ENCODE measurements at places on chromosomes 5 and 9. TPM values are rescaled to one million over a fixed set of nuclear protein-coding genes. Genes with fewer than 3 reads are reported as not detected.

FBP2 gene
- total RNA-seq = not detected

SPATA9 gene
- total RNA-seq = 0.70 TPM

SPATA31A3 gene
- total RNA-seq = not detected

INSL4 gene
- not detected for total RNA-seq

CA9 gene
- total RNA-seq = 1.8 TPM

ANGPTL2 gene
- total RNA-seq = 17.1 TPM

TAF1L gene
- total RNA-seq = not detected

PCDHGB4 gene
- 10.4 TPM for total RNA-seq

TTC1 gene
- total RNA-seq = 43.8 TPM

FAM81B gene
- not detected for total RNA-seq

KLHL9 gene
- 32.0 TPM for total RNA-seq

TRPM3 gene
- 2.5 TPM for total RNA-seq

GRCh38 chr9:128192601-128193371, 1.4 kb upstream of the CIZ1 start:
- DNase-seq = no peak

- DNase-seq = no peak
Measured at GRCh38 chr9:21385131-21385670, at the start of gene IFNA2. Gene IFNA2, minus strand, starts transcription at chr9:21385398. Its CDS starts 69 bp downstream, at chr9:21385329.

DNA sequence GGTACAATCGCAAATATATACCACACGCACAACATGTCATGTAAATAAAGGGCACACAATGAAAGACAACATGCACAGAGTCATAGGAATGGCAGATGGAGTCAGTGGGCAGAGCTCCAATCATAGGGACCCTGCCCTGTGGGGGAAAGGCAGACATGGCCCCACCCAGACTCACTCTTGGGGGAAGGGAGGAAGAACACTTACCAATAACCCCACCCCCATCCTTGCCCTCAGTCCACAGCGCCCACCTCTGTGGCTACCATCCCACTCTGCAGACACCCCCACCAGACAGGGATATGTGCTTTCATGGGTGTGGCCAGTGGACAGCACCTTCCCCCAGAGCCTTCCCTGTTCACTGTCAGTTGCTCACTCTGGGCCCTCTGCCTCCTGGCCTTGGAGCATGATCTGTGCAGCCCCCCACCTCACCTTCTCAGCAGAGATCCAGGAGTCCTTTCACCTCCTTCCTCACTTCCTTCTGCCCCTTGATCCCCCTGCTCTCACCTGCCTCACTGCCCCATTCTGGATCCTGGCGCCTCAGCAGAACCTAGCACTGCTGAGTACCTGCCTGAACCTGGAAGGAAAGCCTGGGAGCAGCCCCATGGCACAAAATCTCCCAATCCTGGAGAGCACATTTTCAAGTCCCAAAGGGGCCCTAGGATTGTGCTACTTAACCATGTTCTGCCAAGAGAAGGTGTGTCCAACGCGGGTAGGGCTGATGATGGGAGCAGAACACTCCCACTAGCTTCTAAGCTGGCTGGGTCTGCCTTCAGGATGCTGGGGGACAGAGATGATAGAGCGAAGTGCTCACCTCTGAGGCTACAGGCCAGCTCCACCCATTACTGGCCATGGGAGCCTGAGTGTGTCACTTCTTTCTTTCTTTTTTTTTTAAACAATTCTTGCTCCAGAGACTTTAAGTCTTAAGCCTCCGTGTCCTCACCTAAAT, 1.5 kb upstream of the PHF19 start:
- peak; percentile 64 for DNase-seq

GRCh38 chr9:94908011-94908563, 181.6 kb downstream of the AOPEP start:
- DNase-seq = no peak

DNA sequence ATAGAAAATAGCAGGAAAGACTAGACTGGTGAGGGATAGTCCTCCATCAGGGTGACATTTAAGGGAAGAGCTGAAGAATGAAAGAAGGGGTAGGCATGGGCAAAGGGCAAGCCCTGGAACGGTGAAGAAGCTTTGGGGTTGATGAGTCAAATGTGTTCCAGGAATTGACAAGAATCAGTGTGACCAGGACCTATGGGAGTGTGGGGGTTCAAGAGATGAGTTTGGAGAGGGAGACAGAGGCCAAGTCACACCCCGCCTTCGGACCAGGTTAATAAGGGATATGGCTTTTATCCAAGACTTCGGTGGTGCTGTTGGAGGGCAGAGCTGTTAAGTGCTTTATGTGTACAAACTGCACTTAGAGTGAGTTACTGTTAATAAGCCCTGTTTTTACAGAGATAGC, 920 bp downstream of the PMPCA start:
- no peak for DNase-seq

GRCh38 chr5:22391956-22392355, 461.2 kb downstream of the CDH12 start:
- DNase-seq = no peak

GRCh38 chr9:134317790-134318414, 8.4 kb upstream of the RXRA start:
- DNase-seq = no peak

GRCh38 chr5:14204785-14205321, 61.7 kb downstream of the TRIO start:
- no peak for DNase-seq

DNA sequence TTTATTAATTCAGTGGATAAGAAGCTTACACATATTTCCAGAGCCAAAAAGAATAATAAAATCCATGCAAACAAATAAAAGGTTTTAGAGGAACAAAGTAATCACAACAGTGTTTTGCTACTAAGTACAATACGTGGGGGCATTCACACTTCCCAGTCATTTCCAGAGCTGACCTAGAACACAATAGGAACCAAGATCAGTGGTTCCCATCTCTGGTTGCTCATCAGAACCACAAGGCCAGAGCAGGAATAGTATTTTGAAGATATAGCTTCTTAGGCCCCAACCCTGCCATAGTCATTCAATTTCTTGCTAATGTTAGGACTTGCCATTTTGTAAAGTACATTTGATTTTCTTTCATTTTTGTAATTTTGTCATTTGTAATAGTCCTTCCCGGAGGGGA, 215.4 kb downstream of the NR3C1 start:
- DNase-seq = no peak

DNA sequence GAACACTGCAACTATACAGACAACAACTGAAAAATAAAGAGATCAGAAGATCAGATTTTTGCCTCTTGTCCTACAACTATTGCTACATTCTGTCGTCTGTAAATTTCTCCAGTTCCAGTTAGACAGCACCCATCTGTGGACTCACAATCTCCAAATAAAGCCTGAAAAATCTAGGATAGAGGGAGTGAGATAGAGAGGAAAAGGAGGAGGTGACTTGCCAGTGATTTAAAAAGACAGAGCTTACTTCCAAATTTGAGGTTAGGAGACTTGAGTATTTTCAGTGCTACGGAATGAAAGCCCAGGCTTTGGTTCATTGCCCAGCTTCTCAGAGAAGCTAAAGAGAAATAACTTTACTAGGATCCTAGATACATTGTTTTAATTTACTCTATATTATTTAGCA, 63.6 kb downstream of the PTCD2 start:
- no peak for DNase-seq

GRCh38 chr5:1975898-1976765, 93.4 kb upstream of the IRX4 start:
- no peak for DNase-seq

- DNase-seq = peak; percentile 26
Measured at GRCh38 chr5:3288325-3288724, 307.3 kb upstream of the IRX1 start.

DNA sequence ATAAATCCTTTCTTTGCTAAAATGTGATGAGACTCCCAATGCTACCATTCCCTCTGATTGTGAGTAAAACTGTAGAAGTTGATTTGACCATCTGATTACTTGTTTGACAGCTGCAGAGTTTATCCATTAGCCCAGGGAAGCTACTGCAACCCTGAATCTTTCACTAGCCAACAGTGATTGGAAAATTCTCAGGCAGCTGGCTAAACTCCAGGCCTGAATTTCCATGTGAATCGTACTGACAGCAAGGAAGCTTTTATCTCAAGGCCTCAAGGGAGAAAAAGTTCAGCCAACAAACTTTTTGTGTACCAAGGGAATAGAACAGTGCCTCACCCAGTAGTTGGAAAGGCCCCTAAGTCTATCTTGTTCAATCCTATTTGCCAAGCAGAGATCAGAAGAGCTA, 246.7 kb upstream of the TRPM3 start:
- DNase-seq = no peak

GRCh38 chr9:112020680-112021596, 124.3 kb downstream of the UGCG start:
- DNase-seq = peak; percentile 10

DNA sequence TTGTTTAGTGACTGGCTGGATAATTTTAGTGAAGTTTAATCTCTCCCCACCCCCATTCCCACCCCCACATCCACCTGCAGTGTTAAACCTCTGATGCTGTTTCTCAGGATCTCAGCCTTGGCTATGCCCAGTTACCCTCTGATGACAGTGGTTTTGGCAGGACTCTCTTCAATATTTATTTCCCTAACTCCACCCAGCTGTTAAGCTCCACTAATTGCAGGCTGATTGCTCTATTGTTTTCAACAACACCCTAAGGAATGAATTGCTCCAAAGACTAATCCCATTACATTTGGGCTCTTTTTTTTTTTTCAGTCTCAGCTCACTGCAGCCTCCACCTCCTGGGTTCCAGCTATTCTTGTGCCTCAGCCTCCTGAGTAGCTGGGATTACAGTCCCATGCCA, 46.3 kb downstream of the PHAX start:
- no peak for DNase-seq

- no peak for DNase-seq
Measured at GRCh38 chr5:13985731-13986418, 41.4 kb upstream of the DNAH5 start.

- no peak for DNase-seq
Measured at GRCh38 chr5:90866333-90866732, 307.7 kb downstream of the ADGRV1 start.

DNA sequence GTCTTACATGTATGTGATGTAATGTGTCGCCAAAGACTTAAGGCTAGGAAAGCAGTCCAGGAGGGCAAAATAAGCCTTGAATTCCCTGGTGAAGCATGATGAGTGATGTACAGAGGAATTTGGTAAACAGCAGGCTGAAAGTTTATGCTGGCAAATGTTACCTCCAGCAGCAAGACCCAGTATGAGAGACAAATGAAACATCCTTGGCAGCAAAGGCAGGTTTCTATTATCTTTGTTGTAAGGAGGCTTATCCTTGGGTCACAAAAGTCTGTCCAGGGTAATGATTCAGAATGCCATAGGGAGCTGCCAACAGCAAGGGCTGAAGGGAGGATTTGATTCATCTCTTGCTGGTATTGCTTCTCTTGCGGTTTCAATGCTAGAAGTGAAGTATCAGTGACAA, 75.9 kb upstream of the HTR4 start:
- no peak for DNase-seq

- DNase-seq = no peak
Measured at GRCh38 chr5:9282211-9282610, 263.7 kb downstream of the SEMA5A start.

GRCh38 chr9:138021251-138022056, 143.9 kb downstream of the CACNA1B start:
- peak; percentile 35 for DNase-seq

DNA sequence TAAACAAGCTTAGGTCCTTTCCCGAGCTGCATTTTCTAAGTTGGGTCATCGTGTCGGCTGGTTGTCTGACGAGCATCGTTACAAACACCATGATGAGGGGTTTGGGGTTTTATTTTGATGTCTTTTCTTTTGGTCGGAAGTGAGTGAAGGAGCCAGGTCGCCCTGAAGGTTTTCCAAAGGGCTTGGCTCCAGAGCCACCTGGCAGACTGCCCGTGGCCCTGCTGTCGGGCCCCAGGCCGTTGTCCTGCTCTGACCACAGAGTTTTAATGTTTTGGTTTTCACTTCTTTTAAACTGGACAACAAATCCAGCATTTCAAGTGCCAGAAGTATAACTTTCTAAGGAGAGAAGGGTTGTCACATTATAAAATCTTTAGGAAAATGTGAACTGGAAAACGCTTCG, 42.3 kb downstream of the TENT4A start:
- no peak for DNase-seq

- peak; percentile 21 for DNase-seq
Measured at GRCh38 chr9:126457175-126457547, 130.5 kb downstream of the MVB12B start.

DNA sequence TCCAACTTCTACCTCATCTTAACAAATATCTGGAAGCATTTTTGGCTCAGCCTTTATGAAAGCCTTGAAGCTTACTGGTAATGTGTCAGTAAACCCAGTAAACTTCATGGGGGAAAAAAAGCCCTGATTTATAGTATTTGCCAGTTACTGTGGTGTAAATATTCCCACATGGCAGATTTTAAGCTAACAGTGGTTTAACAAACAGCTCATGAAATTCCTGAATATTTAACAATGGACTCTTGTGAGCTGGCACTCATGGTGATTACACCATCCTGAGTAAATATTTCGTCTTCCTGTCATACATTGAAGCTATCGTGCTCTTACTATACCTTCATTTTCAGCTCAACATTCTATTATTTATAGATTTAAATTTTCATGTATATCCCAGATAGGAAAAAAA, 57.0 kb upstream of the ACOT12 start:
- DNase-seq = no peak

- DNase-seq = peak; percentile 52
Measured at GRCh38 chr9:129478961-129479630, 141.8 kb downstream of the C9orf50 start.

- DNase-seq = no peak
Measured at GRCh38 chr5:14062178-14062577, 81.0 kb upstream of the TRIO start.

GRCh38 chr9:9754186-9754585, 858.6 kb downstream of the PTPRD start:
- no peak for DNase-seq

DNA sequence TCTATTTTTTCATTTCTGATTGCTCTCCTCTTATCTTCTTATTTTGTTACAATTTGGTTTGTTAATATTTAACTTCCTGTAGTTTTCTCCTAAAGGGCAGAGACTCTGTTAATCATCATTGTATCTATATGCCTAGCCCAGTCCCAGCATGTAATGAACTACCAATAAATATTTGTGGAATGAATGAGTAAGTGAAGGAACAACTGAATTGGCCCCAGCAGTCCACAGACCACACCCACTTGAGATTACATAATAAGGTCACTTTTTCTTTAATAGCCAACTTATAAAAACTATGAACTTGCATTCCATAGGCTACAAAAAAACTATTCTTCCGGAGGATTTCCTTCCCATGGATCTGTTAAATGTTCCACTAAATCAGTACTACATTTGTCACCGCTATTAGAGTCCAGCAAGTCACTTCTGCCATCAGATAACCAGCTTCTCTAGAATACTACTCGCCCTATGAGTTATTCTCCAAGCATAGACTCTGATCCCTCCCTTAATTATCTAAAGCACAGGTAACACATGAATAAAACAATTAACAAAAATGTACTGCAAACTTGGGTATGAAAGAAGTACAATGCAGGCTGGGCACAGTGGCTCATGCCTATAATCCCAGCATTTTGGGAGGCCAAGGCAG, 27.5 kb upstream of the TNPO1 start:
- DNase-seq = no peak

GRCh38 chr9:14354201-14354600, 40.3 kb upstream of the NFIB start:
- DNase-seq = no peak
